H1 (cell line): ENCODE measurements at places on chromosomes 7 and 10. TPM values are rescaled to one million over a fixed set of nuclear protein-coding genes. Genes with fewer than 3 reads are reported as not detected.

Gene FEZF1
- 12.7 and 15.7 TPM in 2 replicates for polyA plus RNA-seq

Gene FIGNL1
- polyA plus RNA-seq: 3.4 and 6.5 TPM in 2 replicates

Gene SLC39A12
- not detected in 2 replicates for polyA plus RNA-seq

Gene LOXL4
- 0.27 and 0.42 TPM in 2 replicates for polyA plus RNA-seq

Gene ATOH7
- polyA plus RNA-seq: 1.0 and 1.1 TPM in 2 replicates

Gene DPP6
- 4.3 and 4.7 TPM in 2 replicates for polyA plus RNA-seq

Gene OR2A1
- 0.05 and 0.11 TPM in 2 replicates for polyA plus RNA-seq

Gene GPR158
- 0.11 and 0.14 TPM in 2 replicates for polyA plus RNA-seq

Gene DIP2C
- 3.8 and 6.1 TPM in 2 replicates for polyA plus RNA-seq

Gene ZNF800
- 1.0 and 1.4 TPM in 2 replicates for polyA plus RNA-seq

Gene HMX2
- 2.2 and 2.7 TPM in 2 replicates for polyA plus RNA-seq

Gene TMEM176A
- 0.71 and 1.5 TPM in 2 replicates for polyA plus RNA-seq

Gene DOCK4
- polyA plus RNA-seq: 5.1 and 6.2 TPM in 2 replicates
